ENCODE measurements at places on chromosomes 13 and 19.
A peak's percentile ranks its signal among the peaks of the same experiment; 100 is the strongest.

DNA sequence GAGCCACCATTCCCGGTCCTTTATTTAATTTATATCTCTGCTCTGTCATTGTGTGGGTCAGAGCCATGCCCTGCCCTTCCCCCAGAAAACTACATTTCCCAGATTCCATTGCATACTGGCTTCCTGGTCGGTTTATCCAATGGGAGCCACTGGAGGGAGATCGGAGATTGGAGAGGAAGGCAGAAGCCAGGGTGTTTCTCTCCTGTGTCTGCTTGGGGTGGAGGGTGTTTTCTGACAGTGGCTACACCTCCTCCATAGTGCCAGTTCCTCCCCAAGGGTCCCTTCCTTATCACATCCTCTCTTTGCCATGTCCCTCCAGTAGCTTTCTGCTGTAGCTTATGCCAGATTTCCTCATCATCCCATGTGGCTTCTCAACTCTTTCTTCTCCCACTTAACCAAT is 19.0 kb downstream of the OLFM2 start:
- peak; percentile 83 for DNase-seq

DNA sequence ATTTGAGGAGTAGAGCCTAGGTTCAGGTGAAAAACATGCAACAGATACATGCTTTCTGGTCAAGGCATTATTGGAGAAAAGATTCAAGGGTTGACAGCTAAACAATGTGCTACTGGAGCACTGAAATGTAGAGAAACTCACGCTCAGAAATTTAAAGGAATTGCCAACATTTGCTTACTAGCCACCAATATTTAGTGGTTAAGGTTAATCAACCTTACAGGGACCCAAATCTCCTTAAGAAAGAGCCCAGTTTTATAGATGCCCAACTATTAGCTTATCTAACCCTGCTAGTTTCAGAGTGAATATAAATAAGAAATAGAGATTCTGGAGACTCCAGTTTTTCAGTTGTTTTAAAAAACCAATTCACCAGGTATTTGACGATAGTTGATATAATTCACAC is 203.6 kb downstream of the DACH1 start:
- no peak for DNase-seq

- DNase-seq: no peak
Observed at GRCh38 chr13:42363941-42364612, 92.1 kb downstream of the AKAP11 start.

- no peak for DNase-seq
Observed at GRCh38 chr13:37997641-37998040, 128.1 kb upstream of the TRPC4 start.

DNA sequence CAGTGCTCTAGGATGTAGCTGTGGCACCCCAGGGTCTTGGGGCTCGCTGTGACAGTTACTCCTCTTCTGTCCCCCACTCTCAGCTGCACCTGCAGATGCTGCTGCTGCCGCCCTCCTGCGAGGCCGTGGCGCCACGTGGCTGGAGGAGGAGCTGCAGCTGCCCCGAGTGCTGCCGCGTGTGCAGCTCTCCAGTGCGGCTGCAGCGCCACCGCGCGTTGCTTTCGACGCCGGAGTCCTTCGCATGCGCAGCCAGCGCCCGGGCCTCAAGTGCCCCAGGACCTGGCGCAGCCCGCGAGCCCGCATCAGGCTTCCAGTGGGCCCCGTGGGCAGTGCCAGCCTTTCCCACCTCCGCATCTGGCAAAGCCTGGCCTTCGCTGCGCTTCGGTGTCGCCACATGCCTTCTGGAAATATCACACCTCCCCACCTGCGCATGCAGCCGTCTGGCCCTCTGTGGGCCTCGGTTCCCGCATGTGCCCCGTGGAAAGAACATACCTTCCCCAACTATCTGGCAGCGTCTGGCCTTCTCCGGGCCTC is 692 bp upstream of the ZNF580 start:
- DNase-seq: no peak

- DNase-seq: no peak
Observed at GRCh38 chr13:107778094-107778493, 437.2 kb downstream of the LIG4 start.

DNA sequence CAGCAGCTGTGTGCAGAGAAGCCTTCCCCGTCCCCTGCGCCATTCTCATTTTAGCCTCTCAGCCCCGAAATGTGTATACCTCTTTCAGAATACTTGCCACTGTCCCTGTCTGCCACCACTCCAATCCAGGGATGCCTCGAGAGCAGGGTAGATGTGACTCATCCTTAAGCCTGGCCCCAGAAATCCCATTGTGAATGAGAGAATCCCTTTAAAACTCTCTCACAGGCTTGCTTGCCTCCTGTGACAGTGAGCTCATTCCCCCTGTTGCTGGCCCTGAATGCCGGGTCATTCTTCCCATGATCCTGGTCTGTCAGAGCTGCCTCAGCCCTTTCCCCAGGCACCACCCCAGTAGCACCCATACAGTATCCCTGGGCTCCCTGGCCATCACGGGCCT is 9.6 kb downstream of the AP2A1 start:
- DNase-seq: no peak

DNA sequence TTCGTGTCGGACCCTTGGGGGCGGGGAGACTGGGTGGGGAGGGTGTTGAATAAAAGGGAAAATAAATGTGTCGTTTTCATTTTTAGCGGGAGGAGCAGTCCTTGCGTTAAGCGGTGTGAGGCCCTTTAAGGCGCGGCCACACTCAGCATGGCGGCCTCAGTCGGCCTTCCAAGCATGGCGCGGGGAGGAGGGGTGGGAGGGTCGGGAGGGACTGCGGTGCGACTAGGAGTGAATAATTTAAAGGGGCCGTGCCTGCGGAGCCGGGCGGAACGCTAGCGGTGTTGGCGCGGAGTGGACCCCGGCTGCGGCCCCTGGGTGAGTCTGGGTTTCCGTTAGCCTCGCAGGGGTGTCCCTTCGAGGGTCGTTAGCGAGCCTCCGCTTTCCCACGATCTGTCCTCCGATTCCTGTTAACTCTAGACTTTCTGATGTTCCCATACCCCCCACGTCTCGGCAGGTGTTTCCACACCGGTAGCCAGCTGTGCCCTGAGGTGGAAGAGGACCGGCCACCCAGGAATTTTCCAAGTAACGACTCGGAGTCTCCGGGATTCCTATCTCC is 1.5 kb upstream of the PNPLA6 start:
- peak; percentile 94 for DNase-seq

DNA sequence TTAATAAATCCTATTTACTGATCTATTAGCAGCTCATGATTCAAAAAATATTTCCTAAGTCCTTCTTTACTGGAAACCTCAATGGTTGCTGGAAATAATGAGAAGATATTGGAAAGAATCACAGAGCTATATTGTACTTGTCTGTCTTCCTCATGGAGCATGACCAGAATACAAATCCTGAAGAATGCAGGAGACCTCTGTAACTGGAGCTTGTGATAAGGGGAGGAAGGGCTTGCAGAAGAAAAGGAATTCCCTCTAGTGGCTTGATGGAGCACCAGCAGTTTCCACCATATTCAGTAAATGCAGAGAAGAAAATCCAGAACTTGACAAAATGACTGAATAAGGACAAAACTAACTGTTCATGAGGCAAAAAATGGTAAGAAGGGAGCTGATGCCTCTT is 1333.1 kb downstream of the EFNB2 start:
- no peak for DNase-seq

- DNase-seq: no peak
Observed at GRCh38 chr19:13149628-13150186, 468 bp downstream of the STX10 start.

DNA sequence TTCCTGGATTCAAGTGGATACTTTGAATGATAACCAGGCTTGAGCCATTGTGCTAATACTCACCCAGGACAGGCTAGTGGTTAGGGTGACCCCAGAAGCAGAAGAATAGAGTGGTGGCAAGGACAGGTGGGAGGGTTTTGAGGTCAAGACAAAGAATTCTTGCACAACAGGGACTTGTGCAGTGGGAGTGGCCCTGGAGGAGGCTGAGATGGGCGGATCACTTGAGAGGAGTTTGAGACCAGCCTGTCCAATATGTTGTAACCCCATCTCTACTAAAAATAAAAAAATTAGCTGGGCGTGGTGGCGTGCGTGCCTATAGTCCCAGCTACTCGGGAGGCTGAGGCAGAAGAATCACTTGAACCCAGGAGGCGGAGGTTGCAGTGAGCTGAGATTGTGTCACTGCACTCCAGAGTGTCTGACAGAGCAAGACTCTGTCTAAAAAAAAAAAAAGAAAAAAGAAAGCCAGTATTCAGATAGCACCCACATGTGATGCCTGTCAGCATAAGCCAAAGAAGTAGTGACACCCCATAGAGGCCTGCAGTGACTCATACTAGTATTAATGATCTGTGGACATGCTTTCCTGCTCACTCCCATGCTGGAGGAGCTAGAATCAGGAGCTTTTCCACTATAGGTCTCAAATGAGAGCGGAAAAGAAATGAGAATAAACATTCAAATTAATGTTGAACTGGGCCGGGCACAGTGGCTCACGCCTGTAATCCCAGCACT is 78.7 kb downstream of the RNF17 start:
- DNase-seq: no peak

GRCh38 chr19:858868-859843 is at the start of gene CFD:
CFD (plus strand) TSS chr19:859664; CDS start chr19:859690, 26 bp downstream.
- DNase-seq: no peak

DNA sequence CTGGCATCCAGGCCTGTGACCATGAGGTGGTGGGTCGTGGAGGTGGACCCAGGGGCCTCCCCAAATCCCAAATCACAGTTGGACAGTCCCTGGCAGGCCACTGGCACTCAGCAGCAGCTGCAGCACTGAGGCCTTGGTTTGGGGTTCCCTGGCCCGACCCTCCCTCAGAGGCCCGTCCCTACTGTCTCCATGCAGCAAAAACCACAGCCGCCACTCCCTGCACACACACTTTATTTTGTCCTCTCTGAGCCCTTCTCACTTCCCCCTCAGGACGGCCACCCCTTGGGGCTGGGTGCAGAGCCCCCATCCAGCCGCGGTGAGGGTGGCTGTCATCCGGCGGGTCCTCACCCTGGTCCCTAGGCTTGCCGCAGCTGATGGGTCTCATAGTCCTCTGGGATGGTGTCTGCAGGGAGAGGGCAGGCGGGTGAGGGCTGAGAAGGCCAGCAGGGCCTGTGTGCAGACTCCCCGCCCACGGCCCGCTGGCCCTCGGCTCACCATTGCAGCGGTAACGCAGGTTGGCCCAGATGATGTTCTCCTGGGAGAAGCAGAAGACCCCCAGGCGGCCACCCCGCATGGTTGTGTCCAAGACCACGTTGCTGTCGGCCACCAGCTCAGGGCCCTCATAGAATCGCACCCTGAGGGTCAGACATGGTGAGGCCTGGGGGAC is 8.4 kb downstream of the COMP start:
- no peak for DNase-seq

GRCh38 chr19:37906869-37907734 is at the start of gene SIPA1L3:
SIPA1L3 (plus strand) TSS chr19:37907208; CDS start chr19:38081566, 174,358 bp downstream.
- peak; percentile 84 for DNase-seq

- DNase-seq: no peak
Observed at GRCh38 chr19:17235971-17236777, 9.5 kb downstream of the NR2F6 start.

DNA sequence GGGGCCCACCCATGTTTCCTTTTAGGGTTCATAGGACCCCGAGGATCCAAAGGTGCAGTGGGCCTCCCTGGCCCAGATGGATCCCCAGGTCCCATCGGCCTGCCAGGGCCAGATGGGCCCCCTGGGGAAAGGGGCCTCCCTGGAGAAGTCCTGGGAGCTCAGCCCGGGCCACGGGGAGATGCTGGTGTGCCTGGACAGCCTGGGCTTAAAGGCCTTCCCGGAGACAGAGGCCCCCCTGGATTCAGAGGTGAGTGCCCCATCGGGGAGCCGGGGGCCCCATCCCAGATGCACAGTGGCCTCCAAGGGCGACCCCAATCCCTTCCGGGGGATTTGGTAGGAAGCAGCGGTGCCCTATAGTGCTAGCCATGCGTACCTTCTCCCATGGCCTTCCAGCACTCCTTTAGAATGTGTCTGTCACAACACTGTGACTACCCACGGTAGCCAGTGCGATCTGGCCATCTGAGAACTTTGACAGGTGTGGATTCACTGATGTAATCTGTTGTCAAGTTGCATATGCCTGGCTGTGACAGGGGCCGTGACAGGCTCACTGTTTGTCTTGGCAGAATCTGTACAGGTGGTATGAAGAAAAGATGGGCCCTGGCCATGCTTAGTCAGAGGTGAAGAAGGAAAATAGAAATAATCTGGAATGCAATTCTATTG is 88.5 kb downstream of the RAB20 start:
- no peak for DNase-seq

GRCh38 chr19:35721374-35721773 is 3.6 kb downstream of the KMT2B start:
- DNase-seq: no peak

DNA sequence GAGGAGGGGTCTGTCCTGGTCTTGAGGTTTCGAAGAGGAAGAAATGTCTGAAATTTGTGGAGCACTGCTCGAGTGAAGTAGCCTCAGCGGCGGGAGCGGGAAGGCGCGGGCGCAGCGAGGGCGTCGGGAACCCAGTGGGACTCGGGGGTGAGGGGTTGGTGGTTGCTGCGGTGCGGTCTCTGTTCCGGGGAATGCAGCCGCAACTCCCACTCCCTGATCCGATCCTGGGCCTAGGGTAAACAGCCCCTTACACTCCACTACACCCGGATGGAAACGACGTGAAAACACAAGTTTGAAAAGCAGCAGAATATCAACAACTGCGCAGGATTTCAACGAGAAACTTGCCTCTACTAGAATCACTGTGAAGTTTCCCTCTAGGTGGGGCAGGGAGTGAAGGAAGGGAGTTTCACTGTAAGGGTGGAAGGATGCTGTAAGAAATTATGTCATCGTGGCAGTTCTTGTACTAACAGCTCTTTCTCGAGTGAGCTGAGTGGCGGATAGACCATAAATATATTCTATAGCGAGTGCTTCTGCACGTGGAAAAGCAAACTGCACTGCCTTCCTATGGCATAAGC is 2.0 kb upstream of the KLF12 start:
- DNase-seq: no peak

- DNase-seq: no peak
Observed at GRCh38 chr13:74891610-74892009, 590.4 kb downstream of the TBC1D4 start.

DNA sequence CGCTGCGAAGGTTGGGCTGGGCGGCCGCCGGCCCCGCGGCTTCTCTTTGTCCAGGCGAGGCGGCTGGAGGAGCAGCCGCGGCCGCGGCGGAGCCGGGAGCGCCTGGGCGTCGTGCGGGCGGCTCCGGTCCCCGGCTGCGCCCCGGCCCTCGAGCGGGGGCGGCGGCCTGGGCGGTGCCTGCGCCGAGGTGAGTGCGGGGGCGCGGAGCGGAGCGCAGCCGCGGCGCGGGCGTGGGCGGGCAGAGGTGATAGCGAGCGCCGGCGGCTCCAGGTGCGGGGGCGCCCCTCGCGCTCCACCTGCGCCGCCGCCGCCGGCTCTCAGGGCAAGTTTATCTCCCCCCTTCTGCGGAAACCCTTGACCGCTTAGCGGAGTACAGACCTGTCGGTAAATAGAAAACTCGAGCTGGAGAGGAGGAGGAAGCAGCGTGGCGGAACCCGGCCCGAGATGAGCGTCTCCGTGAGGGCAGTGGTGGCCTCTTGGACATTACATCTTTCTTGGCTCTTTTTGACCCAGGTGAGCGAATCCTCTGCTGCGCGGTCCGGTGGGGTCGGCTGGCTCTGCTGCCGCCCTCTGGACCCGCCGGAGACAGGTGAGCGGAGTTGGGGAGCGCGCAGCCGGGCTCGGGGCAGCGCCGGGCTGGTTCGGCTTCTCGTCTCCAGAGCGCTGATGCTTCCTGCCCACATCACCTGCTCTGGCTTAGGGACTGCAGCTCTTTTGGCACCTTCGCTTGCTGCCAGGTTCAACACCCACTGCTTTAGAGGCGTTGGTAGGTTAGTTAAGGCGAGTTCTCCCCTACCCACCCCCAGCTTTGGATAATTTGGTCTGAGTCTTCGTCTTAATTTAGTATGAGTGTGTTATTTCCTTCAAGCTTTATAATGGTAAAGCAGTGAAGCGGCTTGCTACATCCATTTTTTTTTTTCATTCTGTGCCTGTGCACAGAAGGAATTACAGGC is at the start of gene MTUS2:
Gene MTUS2 (plus strand): TSS at position 241 of the 953 bp plus-strand sequence.
- DNase-seq: no peak

Data from D721Med (cell line).